ENCODE measurements at places on chromosomes 5 and 9. TPM values are rescaled to one million over a fixed set of nuclear protein-coding genes. Genes with fewer than 3 reads are reported as not detected.

The NR6A1 gene
- total RNA-seq, result 5.0 TPM

The NEURL1B gene
- 35.0 TPM for total RNA-seq

The TRIM36 gene
- 0.62 TPM for total RNA-seq

The PCDHGA12 gene
- total RNA-seq, result 5.0 TPM

The INSL4 gene
- not detected for total RNA-seq

The PCDHB2 gene
- 1.8 TPM for total RNA-seq

The NFIL3 gene
- total RNA-seq, result 39.6 TPM

The PTGER4 gene
- total RNA-seq, result 10.3 TPM

The MYOZ3 gene
- 2.6 TPM for total RNA-seq

The ECM2 gene
- total RNA-seq, result 16.3 TPM

DNA sequence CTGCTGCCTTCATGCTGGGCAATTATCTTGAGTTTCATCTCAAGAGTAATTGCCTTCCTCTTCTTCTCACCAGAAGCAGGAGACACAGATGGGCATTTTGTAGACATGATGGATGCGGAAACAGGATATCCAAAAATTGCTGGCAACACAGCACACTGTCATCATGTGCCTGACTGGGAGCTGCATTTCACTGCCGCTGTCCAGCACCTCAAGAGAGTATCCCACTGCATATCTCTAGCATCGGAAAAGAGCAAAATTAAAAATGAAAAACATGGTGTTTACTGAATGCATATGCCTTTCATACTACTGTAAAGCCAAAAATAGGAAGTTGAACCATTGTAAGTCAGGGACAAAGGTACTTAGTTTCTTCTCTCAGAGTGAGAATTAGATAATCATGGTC, 210.7 kb downstream of the MAN2A1 start:
- no peak for DNase-seq

- no peak for DNase-seq
These were observed 3.0 kb upstream of the UBE2R2 start for GRCh38 chr9:33813712-33814641.

- DNase-seq, result no peak
These were observed 17.7 kb upstream of the LRRC14B start for GRCh38 chr5:173392-174290.

DNA sequence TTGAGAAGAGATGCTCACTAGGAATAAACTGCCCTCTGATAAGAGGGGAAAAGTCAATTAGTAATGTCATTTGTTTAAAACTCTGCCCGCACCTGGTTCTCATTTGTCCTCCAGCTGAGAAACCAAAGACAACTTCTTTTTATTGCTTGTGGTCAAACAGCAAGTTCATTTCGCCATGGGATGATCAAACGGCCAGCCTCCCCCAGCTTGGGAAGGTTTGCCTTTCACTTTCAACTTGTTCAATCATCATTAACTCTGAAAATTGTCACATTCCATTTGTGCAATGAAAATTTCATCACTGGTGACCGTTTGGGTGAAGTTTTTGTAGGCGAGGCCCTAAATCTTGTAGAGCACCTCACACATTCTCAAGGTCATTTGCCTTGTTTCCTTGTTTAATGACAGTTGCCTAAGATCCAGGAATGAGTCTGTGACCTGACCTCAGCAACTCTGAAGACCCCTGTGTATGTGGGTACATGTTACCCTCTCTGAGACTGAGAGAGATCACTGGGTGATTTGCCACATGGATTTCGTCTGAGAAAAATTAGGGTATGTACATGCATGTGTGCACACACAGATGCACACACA, 117.7 kb downstream of the MARCHF3 start:
- no peak for DNase-seq

- no peak for DNase-seq
These were observed 10.8 kb upstream of the DBN1 start for GRCh38 chr5:177483994-177484901.

- no peak for DNase-seq
These were observed 37.9 kb downstream of the CYFIP2 start for GRCh38 chr5:157303667-157304327.

DNA sequence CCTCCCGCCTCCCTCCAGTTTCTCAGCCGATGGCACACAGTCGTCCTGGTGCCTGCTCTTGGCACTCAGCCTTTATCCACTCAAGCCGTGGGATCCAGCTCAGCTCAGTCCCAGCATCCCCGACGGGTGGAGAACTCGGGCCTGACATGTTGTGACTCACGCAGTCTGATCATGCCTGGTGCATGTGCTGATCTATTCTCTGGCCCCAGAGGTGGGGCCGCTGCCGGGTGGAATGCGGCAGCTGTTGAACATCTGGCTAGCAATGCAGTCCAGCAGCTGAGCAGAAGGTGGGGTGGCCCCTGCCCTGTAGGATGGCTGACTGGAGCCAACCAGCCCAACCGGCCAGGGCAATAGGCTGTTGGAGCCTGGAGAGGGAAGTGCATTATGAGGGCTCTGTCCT, 1.7 kb upstream of the AIF1L start:
- DNase-seq, result peak; percentile 53

DNA sequence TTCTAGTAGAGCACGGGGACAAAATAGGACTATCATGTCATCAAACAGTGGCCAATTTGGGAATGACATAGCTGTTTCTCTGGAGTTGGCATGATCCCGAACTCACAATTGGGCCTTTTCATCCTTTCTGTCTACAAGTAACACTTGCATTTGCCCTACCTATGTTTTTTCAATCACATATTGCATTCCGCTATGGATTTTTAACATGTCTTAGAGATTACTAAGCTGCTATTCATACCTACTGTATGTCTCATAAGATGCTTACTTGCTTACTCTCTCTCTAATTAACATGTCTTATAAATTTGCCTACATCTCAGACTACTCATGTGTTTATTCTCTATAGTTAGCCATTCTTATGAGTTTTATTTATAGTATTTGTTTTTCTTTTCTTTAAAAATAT, 341.2 kb upstream of the CTNND2 start:
- DNase-seq, result no peak

GRCh38 chr5:173016598-173017046, 33.1 kb downstream of the ATP6V0E1 start:
- peak; percentile 3 for DNase-seq

DNA sequence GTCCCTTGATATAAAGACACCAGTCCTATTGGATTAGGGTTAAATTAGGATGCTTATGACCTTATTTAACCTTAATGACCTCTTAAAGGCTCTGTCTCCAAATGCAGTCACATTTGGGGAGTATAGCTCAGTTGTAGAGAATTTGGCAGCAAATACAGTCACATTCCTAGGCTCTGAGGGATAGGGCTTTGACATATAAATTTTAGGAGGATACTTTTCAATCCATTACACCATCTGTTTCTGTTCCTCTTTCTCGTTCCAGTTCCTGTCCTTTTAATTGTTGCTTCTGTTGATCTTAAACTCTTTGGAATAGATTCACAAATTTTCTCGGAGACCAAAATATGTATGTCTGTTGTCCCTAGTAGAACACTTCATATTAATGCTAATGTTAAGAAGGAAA, 390.0 kb upstream of the PCSK5 start:
- DNase-seq, result no peak

DNA sequence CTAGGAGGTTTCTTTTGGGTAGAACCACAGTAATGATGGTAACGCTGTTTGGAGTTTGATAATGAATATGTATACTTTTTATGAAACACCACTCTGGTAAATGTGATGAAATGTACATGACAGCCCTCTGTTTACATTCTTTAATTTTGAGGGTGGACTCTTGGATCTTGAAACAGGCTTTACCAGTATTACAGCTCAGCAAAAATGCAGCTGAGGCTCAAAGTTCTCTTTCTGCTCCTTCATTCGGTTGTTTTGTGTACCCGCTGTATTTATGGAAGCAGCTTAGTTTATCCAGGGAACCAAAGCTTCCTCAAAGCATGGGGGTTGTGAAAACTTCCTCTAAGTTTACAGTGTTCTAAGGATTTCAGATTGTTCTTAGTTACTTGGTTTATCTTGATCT, 11.1 kb downstream of the GAPVD1 start:
- no peak for DNase-seq

DNA sequence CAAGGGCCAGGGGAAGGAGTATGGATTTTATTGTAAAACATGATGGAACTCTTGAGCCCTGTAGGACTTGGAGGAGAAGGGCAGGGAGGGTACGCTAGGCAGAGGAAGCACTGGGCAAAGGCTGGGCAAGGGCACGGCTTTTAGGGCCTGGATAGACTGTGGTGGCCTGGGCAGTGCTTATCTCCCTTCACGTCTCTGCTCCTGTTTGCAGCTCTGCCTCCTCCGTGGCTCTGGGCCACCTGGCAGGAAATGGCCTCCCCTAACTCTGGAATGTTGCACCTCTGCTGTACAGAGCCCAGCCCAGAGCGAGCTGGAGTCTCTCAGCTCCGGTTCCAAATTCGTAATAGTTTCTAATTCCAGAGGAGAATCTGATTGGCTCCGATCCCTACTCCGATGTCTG, 12.2 kb upstream of the STC2 start:
- no peak for DNase-seq

DNA sequence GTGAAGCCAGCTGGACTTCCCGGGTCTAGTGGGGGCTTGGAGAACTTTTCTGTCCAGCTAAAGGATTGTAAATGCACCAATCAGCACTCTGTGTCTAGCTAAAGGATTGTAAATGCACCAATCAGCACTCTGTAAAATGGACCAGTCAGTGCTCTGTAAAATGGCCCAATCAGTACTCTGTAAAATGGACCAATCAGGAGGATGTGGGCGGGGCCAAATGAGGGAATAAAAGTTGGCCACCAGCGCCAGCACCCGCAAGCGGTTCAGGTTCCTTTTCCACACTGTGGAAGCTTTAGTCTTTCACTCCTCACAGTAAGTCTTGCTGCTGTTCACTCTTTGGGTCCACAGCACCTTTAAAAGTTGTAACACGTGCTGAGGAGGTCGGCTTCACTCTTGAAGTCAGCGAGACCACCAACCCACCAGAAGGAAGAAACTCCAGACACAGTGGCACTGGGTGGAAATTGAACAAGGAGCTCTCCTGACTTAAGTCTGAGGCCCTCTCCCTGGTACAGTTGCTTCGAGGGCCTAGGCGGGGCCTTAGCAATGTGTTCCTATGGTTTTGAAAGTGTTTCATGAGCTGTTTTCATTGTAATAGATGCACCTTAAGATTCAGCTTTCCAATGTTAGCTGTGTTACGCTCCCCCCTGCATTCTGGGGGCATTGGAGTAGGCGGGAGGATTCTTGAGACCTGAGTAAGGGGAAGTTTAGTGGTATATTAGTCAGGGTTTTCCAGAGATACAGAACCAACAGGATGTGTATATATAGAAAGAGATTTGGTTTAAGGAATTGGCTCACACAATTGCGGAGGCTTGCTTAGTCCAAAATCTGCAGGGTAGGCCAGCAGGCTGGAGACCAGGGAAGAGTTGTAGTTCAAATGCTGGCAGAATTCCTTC, 21.5 kb upstream of the MYO10 start:
- no peak for DNase-seq

DNA sequence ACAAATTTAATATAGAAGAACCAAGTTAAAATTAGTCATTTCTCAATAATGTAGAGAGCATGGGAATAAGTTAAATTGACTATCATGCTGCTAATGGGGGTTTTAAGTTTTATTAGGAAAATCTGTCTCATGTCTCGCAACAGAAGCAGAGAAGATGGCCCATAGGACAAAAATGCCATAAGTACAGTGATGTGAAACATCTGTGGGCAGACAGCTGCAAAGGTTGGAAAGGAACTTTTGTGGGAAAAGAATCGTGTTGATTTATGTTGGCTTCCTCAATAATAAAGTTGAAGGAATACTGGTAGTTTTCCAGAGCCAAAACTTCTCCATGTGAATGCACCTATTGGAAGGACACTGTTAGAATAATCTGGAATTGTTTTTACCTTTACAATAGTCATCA, 44.8 kb downstream of the VCAN start:
- DNase-seq, result no peak

DNA sequence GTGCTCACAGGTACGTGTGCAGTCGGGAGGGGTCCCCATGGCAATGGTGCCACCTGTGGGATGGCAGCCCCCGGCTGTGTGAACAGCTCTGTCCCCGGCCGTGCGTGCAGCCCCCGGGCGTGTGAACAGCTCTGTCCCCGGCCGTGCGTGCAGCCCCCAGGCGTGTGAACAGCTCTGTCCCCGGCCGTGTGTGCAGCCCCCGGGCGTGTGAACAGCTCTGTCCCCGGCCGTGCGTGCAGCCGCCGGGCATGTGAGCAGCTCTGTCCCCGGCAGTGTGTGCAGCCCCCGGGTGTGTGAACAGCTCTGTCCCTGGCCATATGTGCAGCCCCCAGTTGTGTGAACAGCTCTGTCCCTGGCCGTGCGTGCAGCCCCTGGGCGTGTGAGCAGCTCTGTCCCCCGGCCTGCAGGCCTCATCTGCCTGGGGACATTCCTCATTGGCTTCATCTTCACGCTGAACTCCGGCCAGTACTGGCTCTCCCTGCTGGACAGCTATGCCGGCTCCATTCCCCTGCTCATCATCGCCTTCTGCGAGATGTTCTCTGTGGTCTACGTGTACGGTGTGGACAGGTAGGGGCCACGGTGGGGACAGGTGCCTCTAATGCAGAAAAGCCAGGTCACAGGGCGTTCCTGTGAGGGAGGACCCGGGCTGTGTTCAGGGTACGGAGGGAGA, 5.9 kb upstream of the SLC6A18 start:
- no peak for DNase-seq

DNA sequence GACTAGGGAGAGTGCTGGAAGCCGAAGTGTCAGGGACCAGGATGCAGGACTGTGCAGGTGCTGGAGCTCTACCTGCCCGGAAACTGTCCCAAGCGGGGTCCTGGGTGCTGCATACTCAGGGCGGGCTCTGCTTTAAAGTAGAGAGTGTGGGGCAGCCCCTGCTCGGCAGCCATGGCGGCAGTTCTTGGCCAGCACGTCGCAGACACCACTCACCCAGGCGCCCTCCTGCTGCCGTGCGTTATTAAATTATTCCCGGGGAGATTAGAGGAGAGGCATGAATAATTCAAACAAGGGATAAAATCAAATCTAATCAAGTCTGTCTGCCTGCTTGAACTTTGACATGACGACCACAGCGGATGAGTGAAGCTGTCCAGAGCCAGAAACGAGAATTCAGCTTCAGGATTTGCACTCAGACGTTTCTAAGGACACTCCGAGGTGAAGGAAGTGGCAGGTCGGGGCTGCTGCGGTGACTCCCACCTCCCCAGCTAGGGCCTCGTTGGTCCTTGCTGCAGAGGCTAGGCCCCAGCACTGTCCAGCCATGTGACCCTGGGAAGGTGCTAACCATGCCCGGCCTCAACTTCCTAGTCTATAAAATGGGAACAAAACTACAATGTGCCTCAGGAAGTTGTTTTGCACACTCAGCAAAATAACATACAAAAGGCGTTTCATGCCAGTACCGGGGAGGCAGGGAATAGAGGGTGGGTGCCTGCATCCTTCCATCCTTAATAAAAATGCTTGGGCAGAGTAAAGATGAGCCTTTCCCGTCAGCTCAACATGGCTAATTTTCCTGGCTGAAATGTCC, 91.3 kb upstream of the ADAMTS2 start:
- no peak for DNase-seq

- no peak for DNase-seq
These were observed 20.4 kb upstream of the DELE1 start for GRCh38 chr5:141903261-141903660.

- peak; percentile 23 for DNase-seq
These were observed 70.8 kb upstream of the UNC5A start for GRCh38 chr5:176739461-176740051.

Data from ureter (tissue), 1 donor.